HEK293T (cell line): ENCODE measurements at places on chromosomes 6 and 20.

DNA sequence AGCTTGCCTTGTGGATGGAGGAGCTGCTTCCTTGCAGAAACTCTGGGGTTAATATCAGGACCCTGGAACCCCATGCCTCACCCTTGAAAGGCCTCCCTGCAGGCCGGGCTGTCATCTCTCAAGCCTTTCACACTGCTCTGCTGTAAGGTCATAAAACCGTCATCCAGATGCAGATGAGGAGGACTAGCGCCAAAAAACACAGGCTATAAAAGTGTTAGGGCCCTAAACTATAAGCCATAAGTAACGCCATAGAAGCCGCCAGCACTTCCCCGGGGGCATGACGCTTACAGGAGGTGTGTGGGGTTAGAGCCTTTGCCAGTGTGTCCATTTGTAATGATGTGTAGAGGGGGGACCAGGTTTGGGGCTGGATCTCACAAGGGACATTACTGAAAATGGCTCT lies 47.6 kb downstream of the CDH4 start:
- no peak for DNase-seq

DNA sequence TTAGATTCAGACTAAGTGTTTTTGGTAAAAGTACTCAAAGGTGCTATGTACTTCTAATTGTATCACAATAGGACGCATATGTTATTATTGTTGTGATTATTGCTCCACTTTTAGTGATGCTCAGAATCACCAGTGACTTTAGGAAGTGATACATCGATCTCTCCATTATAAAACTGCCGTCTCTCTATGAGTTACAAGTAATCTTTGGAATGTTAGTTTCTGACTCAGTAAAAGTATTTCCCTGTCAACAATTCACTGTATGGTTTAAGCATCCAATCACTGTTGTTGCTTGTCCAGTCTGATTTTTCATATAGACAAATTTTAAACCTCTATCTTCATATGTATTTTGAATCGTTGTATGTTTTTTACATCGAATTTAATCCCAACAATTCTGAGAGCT lies 9.4 kb downstream of the DCBLD1 start:
- DNase-seq: no peak

DNA sequence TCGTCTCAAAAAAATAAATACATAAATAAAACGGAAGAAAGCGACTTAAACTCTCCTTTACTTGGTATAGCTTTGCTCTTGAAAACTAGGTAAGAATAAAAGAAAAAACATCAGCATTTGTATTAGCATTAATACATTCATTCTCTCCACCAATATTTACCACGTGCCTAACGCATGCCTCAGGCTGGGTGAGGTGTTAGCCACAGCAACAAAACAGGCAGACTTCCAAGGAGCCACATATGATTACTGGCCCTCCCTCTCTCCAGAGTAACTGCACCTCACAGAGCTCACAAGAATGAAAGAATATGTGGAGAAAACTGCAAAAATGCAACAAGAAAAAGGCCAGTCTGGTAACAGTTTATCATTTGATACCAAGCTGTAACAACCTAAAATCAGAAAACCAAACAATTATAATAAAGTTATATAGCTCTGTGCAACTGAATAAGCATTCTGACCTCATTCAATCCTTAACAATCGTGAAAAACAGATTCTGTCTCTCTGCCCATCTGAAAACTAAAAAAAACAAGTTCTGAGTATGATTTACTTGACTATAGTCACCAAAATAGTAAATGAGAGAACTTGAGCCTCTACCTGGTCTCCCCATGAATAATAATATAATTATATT lies 5.2 kb downstream of the NAPB start:
- no peak for DNase-seq

GRCh38 chr6:15662326-15663129 lies at the start of gene DTNBP1:
TSS of gene DTNBP1 (minus strand) at chr6:15663028. CDS start at chr6:15662869, 159 bp downstream.
- peak; percentile 94 for DNase-seq
